ENCODE measurements at places on chromosomes 1 and 21.

DNA sequence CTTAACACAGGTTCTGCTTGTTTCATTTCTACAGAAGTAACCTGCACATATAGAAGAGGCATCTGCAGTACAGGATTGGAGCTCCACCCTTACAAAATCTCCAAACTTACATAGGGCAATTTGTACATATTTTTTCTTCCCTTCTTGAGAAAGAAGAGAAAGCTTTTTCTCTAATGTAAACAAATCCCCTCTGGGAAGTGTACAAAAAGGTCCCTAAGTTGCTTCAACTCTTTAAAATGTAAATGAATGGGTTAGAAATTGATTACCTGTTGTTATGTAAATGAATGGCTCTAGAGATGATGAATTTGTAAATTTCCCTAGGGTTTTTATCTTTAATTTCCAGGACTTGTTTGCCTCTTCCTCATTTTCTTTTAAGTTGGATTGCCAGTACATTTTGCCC lies 1183.7 kb downstream of the MRPL39 start:
- DNase-seq: no peak

GRCh38 chr1:245786948-245787347 lies 632.2 kb downstream of the KIF26B start:
- no peak for DNase-seq

DNA sequence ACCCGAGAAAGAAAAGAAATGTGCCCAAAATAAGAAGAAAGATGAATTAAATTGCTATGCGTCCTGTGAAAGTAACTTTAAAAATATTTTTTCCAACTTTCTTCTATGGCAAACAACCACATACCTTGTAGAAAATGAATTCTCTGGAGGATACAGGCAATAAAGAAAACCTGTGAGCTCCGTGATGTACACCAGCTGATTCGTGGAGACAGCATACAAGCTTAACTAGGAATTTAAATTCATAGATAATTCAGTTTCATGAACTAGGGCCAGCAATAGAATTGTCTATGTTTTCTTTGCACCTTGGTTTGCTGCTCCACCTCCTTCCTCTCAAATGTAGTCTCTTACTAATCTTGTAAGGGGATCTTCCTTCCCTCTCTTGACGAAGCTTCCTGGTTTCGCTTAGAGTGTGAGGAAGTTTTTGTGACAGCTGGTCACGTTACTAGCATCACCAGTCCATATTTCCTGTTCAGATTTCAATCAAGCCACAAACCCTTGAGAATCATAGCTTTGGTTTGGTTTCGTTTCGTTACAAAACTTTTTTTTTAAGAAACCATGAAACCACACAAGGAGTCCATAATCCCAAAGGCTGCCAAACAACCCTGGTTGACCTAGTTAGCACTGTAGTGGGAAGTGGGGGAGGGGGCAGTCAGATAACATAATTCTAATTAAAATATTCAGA lies 35.8 kb downstream of the GREM2 start:
- peak; percentile 80 for DNase-seq

GRCh38 chr1:205077158-205077933 lies 6.9 kb downstream of the TMEM81 start:
- peak; percentile 22 for DNase-seq

- no peak for DNase-seq
Observed at GRCh38 chr1:147351140-147351835, 108.8 kb downstream of the CHD1L start.

DNA sequence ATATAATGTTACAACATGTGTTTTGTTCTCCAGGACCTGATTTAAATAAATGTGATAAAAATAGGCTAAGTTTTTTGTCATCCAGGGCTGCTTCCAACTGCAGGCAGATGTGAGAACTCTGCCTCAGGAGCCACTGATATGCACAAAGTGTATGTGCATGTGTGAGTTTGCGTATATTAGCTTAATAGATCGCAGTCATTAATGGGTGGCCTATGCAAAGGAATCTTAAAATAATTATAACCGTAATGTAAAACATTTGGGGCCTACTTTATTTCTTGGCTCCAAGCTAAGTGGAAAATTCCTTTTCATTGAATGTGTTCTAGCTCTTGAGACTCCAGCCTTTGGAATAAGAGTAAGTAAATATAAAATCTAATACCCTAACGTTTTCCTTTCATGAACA lies 16.8 kb downstream of the DHX9 start:
- DNase-seq: peak; percentile 20

DNA sequence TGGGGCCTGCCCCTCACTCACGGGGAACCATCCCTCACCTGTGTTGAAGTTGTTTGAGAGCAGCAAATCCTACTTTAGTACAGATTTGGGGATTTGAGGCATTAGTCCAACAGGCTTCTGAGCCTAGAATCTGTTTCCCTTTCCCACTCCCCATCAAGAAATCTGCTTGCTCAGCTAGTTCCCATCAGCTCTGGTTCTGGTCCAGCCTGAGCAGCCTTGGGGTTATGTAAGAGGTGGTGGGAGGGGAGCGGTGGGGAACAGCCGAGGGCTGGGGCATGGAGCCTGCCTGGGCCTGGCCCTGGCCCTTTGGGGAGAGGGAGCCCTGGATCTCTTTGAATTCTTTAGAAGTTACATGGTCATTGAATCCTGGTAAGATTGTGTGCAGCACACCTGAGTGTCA lies 4.1 kb downstream of the GSTM5 start:
- DNase-seq: no peak

DNA sequence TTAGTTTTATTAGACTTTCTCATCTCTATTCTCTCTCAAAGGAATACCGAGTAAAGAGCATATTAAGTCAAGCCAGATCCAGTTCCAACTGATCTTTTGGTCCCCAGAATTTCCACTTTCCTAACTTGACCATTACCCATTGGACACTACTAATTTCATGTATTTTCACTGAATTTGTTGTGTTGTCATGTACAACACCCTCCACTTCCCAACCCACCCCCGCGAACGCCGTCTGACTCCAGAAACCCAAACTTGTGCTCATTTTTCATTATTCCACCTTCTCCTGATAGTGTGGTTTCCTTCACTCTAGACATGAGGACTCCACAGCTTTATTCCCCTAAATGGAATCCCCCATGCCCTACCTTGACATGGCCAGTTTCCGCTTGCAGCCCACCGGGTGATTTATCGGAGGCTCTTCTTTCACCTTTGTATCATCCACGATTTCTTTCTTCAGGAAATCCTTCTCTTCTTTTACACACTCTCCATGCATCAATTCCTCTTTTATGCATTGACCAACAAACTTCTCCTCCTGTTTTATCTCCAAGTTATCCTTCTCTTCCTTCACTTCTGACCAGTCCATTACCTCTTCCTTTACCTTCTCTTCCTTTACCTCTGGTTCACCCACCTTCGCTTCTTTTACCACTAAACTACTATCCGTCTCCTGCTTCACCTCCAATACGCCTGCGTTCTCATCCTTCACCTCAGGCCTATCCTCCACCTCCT lies 805 bp downstream of the ZNHIT6 start:
- DNase-seq: no peak

- DNase-seq: no peak
Observed at GRCh38 chr1:18008081-18008480, 99.5 kb upstream of the IGSF21 start.

DNA sequence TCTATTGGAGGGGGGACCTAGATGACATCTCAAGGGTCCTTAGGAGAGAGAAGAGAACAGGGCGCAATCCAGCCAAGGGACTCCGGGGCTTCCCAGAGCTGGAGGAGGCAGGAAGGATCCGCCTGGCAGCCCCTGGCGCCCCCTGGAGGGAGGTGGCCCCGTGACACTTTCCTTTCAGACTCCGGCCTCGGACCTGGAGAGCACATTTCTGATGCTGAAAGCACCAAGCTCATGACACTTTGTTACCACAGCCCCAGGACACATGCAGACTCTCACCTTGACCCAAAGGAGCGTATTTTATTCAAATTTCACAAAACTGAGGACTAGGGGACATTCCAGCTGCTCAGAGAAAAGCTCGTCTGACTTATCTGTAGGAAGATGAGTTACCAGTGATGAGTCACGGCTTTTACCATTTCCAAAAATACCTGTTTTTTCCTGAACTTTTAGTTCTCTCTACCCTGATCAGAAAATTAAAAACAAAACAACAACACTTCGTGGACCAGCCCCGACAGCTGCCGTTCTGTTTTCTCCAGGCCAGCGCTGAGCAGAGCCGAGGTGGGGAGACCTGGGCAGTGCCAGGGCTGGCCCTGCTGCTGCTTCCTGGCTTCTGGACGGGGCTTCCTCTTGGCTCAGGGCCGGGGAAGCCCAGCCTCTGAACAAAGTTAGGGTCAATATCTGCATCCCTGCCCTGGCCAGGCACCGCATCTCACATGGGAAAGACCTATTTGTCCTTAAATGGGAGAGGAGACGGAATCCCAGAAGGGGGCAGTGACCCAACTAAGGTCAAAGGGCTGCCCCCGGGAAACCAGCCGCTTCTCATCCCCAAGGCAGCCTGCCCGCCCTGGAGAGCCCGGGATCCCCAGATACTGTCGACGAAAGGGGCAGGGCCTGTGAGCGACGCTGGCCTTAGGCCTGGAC lies 21.6 kb upstream of the POFUT2 start:
- peak; percentile 58 for DNase-seq

DNA sequence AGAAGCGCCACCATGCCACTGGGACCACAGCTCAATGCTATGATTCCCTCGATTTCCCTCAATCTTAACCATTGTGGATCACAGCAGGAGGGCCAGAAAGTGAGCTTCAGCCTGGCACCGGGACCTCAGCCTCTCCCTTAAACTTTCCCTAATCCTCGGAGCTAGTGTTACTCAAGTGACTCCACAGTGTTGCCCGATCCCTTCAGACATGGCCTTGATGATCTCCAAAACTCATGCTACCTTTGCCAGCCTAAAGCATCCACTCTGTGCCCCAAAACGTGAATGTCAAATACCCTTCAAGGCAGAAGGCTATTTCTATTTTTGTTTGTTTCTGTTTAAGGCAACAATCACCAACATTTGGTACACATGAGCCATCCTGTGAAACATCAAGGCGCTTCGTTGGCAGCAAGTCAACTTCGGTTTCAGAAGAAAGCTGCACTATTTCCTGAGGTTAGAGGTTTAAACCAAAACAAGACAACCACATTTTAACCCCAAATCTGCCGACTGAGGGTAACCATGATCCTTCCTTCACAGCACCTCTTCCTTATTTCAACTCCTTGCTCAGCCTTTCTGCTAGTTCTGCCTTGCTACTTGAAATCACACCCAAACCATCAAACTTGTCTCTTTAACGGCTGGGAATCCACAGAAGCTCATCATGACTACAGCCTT lies 94.4 kb upstream of the KRTAP19-8 start:
- peak; percentile 52 for DNase-seq

DNA sequence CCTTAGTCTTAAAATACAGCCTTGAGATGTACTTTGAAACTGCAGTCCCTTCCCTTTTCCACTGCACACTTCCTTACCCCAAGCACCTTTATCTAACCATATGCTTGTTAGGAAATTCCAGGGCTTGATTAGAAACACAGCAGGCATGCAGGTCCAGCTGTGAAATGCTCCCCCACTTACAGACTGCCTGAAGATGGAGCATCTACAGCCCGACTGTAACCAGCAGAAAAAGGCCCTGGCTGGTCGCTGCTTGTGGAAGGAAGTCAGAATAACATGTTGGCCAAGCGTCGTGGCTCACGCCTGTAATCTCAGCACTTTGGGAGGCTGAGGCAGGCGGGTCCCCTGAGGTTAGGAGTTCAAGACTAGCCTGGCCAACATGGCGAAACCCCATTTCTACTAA lies 37.2 kb downstream of the VN1R5 start:
- DNase-seq: peak; percentile 29

DNA sequence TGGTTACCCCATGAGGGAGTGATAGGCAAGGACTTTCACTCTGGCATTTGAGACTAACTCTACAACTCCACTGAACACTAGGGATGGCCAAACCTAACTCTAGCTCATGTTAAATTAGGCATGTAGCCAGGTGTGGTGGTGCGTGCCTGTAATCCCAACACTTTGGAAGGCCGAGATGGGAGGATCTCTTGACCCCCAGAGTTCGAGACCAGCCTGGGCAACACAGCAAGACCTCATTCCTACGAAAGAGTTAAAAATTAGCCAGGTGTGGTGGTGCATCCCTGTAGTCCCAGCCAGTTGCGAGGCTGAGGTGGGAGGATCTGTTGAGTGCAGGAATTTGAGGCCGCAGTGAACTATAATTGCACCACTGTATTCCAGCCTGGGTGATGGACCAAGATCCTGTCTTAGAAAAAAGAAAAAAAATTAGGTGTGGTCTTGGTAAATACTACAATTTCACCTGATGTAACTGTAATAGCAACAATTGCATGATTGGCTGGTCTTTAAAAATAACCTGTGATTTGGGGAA lies 81.2 kb upstream of the ARHGAP29 start:
- no peak for DNase-seq

GRCh38 chr1:19903621-19904020 lies 19.8 kb downstream of the PLA2G2E start:
- DNase-seq: no peak

DNA sequence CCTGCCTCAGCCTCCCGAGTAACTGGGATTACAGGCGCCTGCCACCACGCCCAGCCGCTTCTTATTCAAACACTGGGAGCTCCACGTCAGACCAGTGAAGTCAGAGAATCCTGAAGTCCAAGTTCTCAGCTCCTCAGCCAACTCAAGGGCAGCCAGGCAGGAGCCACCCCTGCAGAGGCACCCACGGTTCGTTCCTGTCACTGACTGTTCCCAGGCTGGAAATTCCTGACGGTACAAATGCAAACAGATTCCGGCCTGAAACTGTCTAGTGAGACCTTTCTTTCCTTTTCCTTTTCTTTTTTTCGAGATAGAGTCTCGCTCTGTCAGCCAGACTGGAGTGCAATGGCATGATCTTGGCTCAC lies 11.7 kb downstream of the SLC35E2B start:
- DNase-seq: no peak

GRCh38 chr1:197144570-197145325 lies 1.7 kb downstream of the ASPM start:
- peak; percentile 27 for DNase-seq
